Stimulated activated naive CD4-positive, alpha-beta T cell treated with Interleukin-2 at 50 U/mL for 16 hours (primary cell): ENCODE measurements at places on chromosomes 5 and 9.

DNA sequence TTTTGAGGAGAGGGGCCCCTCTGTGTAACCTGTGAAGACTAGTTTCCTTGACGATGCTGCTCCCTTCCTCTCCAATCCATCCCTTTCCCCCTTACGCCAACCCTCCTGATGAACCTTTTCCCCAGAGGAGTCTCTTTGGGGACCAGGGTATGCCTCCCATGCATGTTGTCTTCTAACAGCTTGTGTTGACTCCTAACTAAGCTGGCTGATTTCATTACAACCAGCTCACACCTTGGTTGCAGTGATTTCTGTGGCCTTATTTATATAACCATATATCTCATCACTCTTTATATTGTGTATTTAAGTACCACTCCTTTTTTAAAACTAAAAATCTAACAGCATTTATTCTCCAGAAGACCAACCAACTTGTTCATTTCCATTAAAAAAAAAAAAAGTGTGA lies 42.5 kb downstream of the SFXN1 start:
- no peak for DNase-seq

- DNase-seq = no peak
These were observed 81.9 kb upstream of the GLIS3 start for GRCh38 chr9:4381744-4382143.

GRCh38 chr9:112743216-112743836 lies 7.2 kb upstream of the SNX30 start:
- DNase-seq = no peak

DNA sequence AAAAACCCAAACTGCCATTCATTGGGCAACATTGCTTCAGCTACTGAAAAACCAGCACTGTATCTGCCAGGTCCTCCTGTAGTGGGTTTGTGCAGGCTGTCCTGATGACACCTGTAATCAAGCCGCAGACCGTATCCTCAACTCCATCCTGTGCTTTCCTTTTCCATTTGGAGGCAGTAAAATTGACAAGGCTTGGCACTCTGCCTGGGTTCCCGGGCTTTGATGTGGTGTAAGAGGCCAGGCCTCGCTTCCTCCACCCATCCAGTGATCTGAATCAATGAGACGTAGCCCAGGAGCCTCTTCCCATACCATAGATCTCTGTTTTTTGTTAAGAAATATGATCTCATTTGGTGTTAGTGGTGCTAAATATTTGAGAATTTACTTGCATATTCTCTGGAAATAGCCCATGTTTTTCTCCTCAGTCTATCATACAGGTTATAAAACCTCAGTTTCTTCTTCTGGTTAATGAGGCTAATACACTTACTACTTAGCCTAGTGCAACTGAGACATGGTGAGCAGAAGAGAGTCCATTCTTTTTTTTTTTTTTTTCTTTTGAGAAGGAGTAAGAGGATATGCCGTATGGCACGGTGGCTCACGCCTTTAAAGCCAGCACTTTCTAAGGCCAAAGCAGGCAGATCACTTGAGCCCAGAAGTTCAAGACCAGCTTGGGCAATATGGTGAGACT lies 34.8 kb downstream of the LSM11 start:
- DNase-seq = no peak

DNA sequence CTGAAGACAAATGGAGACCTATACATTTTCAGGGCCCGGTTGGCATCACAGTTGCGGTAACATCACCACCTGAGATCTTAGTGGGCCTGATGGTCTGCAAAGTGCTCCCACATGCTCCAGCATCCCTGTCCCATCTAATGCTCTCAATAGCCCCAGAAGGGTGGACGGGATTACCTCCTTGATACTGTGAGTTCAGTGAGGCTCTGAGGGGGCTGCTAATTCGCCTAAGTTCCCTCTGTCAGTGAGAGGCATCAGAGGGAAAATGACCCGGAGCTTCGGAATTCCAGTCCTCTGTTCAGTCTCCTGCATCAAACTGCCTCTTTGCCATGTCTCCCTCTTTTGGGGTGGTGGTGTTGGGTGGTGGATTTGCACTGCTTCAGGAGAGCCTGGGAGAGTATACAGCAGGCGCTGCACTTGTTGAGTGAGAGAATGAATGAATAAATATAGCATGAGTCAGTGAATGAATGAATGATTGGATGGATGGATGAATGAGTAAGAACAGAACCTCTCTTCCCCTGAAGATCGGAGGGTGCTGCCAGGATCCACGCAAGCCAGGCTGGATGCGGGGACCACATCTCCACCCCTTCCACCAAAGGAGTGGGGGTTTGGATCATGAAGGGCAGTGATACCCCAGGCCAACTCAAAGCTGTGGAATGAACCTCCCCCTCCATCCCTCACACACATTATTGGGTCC lies 141.0 kb downstream of the GABBR2 start:
- no peak for DNase-seq

GRCh38 chr5:72854419-72854818 lies 38.0 kb downstream of the TNPO1 start:
- no peak for DNase-seq

DNA sequence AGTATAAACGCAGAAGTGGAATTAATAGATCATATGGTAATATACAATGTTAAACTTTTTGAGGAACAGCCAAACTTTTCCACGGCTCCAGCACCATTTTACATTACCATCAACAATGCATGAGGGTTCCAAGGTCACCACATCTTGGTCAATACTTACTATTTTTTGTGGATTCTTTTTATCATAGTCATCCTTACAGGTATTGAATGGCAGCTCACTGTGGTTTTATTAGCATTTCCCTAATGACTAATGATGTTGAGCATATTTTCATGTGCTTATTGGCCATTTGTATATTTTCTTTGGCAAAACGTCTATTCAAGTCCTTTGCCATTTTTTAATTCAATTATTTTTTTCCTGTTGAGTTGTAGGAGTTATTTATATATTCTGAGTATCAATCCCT lies 14.1 kb upstream of the RAPGEF6 start:
- DNase-seq = no peak

DNA sequence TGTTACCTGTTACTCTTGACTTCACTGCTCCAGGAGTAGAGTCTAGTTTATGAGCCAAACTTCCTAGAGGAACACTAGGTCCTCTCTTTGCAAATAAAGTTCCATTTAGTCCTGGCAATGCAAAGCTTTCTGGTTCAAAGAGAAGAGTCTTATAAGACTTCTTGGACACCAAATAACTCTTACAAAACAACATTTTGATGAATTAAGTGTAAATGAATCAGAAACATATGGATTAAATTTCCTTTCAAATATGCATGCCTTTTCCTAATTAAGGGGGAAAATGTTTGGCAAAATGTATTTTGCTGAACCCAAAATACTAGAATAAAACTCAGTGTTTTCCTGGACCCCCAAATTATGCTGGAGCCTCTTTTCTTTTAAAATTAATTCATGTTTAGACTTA lies 388.0 kb downstream of the FGF10 start:
- no peak for DNase-seq

DNA sequence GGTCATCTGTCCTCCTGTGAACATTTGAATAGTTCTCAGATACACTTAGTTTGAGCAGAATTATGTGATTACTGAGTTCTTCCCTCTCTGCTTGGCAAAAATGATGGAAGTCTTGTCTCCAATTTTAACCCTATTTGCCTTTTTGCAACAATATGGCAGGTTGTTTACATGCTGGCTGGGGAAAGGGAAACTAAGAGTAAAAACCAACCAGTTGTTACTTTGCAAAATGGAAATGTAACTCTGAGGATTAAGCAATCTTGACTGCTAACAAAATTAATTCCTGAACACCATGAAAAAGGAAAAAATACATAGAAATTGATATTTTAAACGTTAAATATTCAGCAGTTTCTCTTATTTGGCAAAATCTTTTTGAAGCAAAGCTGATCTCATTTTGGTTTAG lies 11.1 kb downstream of the SIT1 start:
- DNase-seq = no peak

DNA sequence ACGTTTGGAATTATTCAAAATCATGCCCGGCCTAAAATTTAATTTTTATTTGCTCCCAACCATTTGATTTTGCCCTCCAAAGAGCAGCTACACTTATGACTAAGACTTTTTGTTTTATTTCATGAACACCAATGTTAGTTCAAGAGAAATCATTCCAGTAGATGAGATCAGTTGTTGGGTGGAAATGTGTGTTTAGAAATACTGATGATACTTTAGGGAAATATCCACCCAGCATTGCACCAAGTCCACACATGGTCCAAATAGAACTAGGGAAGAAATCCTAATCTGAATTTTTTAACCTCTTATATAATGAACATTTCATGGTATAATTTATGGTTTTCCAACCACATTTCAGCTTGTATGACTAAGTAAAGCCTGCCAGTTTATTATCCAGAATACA lies 28.3 kb upstream of the GOLPH3 start:
- DNase-seq = no peak

DNA sequence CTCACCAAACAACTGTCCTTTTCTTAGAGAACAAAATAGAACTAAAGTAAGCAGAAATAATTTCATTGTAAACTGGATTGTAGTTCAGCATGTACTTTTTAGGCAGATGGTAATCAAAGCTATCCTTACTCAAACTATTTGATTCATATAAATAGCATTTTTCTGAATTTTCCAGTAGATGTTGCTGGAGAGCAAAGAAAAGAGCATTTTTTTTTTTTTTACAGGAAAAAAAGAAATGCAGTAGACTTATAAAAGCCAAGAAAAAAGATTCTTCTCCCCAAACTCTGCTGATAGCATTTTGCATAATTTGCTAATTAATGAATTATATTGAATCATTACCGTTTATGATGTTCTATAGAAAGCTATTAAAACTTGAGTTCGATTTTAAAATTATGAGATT lies 715.3 kb upstream of the WWC1 start:
- no peak for DNase-seq

- no peak for DNase-seq
These were observed 16.4 kb downstream of the PPP3R2 start for GRCh38 chr9:101578378-101578777.

- DNase-seq = no peak
These were observed 996.4 kb upstream of the WWC1 start for GRCh38 chr5:167294882-167295680.

GRCh38 chr5:168155585-168155984 lies 135.9 kb upstream of the WWC1 start:
- DNase-seq = no peak

GRCh38 chr5:151906246-151906645 lies 18.4 kb downstream of the GLRA1 start:
- no peak for DNase-seq

- DNase-seq = no peak
These were observed 61.2 kb downstream of the ELL2 start for GRCh38 chr5:95900383-95900958.

DNA sequence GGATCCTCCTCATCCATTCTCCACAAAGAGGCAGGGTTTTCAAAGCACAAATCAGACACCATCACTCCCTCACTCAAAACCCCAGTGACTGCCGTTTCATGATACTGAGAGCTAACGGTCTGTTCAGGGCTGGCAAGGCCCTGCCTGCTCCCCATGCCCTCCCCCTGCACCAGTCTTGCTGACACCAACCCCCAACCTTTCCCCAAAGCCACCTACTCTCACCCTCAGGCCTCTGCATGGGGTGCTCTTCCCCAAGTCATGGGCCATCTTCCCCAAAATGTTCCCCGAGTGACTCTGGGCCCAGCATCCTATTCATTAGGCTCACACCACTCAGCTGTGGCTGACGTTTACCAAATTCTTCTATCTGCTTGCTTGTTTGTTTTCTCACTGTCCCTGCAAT lies 21.7 kb upstream of the OLFM1 start:
- no peak for DNase-seq

DNA sequence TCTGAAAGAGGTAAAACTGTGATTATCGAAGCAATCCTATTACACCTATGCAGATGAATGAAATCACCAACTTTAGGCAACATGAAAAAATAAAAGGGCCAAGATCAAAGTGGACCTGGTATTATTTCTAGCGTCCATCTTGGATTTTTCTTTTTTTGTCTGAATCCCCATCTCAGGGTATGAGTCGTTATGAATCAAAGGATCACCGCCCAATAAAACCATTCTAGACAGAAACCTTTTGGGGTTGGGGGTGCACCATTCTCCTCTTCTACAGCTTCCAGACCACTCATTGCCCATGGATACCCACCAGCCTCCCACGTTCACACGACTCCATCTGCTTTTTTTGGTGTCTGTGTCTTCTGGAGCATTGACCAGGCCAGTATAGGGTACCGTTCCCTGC lies 33.4 kb downstream of the MAP1B start:
- no peak for DNase-seq

- DNase-seq = no peak
These were observed at the start of gene GOLM1 for GRCh38 chr9:86098824-86099700. TSS of gene GOLM1 (minus strand) at chr9:86099558. CDS start at chr9:86079320, 20,238 bp downstream.

GRCh38 chr5:33167541-33167940 lies 273.2 kb upstream of the TARS1 start:
- DNase-seq = no peak

GRCh38 chr9:135491764-135492163 lies 8.7 kb upstream of the MRPS2 start:
- DNase-seq = no peak
